SK-N-SH (cell line): ENCODE measurements at places on chromosomes 1 and 21. TPM values are rescaled to one million over a fixed set of nuclear protein-coding genes. Genes with fewer than 3 reads are reported as not detected.

CASQ2 gene
- not detected in 2 replicates for polyA plus RNA-seq

FCMR gene
- polyA plus RNA-seq, result 0.05 and 0.15 TPM in 2 replicates

TRPM2 gene
- polyA plus RNA-seq, result not detected in 2 replicates

ACOT11 gene
- polyA plus RNA-seq, result 6.9 and 7.2 TPM in 2 replicates

SZRD1 gene
- polyA plus RNA-seq, result 100 and 119 TPM in 2 replicates
